Bone marrow (tissue), 2 donors: ENCODE measurements at places on chromosomes 2 and 18.

DNA sequence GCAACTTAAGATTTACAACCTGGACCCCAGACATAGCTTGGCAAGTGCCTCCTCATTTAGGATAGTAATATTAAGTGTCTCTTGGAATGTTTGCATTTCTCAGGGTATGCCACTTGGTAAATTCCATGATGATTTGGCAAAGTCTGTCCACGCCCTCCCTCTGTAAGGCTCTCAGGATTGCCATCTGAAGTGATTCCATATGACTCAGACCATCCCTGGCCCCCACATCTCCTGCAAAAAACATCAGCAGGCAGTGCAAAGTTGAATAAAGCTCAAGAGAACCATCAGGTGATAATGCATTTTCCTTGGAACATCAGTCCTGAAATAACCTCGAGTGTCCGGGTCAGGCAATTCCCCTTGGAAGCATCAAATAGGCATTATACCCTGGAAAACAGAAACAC, 27.1 kb upstream of the PIEZO2 start:
- DNase-seq, result no peak

- DNase-seq, result no peak
These were observed 1184.9 kb upstream of the ACVR2A start for GRCh38 chr2:146659976-146660375.

DNA sequence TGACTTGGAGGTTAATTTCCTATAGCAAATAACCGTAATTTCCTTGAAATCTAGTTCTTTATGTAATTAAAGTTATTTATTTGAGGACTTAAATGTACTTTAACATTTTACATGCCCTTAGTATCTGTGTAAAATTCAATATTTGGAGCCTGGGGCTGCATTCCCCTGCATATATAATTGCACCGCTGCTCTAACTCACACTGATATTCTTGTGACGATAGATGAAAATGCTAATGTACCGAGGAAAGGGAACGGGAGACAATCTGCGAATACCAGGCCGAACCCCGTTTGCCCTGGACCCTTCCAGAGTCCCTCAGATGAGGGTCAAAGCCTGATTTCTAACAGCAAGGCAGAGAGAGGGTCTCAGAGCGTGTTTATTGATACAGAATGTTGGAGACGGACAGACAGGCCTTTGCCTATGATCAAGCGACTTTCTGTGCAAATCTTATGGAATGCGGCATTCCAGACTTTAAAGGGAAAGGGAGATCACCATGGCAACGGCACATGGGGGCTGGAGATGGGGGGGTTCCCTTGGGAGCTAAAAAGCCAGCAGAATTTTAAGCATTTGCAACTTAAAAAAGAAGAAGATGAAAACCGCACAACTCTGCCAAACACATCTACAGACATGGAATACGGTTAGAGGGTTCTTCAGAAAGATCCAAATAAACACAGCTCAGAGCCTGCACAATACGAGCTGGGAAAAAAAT, 57.6 kb upstream of the TWIST2 start:
- no peak for DNase-seq

- DNase-seq, result no peak
These were observed 558.2 kb upstream of the TNP1 start for GRCh38 chr2:217418090-217418489.

DNA sequence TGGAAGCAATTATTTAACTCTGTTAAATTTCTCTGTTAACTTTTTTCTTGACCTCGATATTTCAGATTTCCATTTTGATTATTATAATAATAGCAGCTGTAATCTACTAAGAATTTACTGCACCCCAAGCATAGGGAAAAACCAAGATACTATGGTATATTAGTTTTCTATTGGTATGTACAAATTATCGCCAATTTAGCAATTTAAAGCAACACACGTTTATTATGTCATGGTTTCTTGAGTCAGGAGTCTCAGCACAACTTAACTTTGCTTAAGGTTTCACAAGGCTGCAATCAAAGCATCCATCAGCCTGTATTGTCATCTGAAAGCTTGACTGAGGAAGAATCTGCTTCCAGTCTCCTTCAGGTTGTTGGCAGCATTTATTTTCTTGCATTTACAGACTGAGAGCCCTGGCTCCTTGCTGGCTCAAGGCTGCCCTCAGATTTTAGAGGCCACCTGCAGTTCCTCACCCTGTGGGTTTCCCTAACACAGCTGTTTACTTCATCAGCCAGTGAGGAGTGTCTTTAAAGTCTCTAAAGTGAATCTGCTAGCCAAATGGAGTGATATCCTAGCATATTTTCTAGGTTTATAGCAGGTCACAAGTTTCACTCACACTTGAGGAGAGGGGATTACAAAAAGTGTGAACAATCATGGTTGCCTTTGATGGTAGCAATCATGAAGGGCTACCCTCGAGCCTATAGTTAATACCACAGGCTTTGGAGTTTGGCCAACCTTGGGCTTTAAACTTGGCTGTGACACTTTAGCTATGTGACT, 4.4 kb upstream of the VPS54 start:
- no peak for DNase-seq

DNA sequence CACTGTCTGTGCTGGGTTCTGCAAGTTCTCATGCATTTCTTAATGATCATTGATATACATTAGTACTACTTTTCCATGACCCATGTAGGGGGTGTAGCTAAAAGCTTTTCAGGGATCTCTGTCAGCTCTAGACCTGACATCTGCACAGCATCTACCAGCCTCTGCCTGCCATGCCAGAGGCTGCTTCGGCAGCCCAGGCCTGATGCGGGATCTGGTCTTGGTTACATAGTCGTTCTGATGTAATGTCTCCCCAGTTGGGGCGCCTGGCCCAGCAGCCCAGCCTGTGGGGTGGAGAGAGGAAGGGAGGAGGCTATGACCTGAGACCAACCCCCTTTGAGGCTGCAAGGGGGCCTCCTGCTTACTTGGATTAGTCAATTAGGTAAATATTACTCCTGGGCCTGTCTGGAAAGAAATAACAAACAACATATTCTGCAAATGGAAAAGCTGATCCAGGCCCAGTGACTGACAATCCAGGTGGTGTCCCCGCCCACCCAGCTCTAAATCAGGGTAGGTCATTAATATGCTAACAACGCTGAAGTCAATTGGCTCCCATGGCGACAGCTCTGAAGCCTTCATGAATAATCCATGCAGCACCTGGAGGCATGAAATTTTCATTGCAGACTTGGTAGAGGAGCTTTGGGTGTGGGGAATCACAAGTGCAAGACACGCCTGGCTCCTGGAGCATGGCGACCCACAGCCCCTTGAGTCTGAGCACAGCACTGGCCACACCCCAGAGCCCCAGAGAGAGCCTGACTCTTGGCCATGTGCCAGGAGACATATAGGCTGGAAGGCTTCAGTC, 575.3 kb downstream of the CMPK2 start:
- DNase-seq, result no peak

DNA sequence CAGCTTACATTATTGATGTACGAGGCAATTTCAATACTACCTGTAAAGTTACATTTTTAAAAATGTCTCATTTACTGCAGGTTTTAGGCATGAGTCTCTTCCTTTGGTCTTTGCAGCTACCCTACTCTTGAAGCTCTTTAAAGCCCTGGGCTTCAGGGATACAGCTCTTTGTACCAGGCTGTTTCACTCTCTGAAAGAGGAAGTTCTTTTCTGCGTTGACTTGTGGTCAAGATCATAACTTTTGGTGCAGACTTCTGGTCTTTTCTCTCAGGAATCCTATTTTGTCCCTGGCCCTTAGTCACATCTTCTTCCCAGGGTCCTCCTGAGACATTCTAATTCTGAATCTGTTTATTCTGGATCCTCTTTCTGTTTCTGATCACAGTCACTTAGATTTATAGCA, 16.6 kb upstream of the HRH4 start:
- no peak for DNase-seq

DNA sequence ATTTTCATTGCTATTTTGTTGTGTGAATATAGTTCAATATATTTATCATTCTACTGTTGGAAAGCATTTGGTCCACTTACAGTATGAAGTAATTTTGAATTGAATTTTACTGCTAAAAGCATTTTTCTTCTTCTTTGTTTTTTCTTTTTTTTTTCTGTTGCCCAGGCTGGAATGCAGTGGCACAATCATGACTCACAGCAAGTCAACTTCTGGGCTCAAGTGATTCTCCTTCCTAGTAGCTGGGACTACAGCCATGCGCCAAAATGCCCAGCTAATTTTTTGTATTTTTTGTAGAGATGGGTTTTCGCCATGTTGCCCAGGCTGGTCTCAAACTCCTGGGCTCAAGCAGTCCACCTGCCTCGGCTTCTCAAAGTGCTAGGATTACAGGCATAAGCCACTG, 2.4 kb upstream of the ETAA1 start:
- DNase-seq, result no peak

DNA sequence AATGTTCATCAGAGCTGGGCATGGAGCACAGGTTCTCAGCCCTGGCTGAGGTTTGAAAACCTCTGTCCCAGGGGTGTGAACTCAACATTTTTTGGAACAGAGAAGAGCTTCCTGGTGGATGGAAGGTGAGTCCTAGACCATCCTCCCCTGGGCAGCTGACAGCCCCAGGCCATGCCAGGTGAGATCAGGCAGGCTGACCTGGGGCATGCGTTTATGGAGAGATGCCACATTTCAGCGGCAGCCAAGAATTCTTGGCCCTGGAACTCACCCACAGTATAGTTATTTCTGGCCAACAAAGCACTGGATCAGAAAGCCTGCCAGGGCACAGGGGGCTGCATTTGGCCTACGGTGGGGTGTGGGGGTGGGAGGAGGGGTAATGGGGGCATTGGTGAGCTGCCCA, 83.8 kb downstream of the EDAR start:
- no peak for DNase-seq

DNA sequence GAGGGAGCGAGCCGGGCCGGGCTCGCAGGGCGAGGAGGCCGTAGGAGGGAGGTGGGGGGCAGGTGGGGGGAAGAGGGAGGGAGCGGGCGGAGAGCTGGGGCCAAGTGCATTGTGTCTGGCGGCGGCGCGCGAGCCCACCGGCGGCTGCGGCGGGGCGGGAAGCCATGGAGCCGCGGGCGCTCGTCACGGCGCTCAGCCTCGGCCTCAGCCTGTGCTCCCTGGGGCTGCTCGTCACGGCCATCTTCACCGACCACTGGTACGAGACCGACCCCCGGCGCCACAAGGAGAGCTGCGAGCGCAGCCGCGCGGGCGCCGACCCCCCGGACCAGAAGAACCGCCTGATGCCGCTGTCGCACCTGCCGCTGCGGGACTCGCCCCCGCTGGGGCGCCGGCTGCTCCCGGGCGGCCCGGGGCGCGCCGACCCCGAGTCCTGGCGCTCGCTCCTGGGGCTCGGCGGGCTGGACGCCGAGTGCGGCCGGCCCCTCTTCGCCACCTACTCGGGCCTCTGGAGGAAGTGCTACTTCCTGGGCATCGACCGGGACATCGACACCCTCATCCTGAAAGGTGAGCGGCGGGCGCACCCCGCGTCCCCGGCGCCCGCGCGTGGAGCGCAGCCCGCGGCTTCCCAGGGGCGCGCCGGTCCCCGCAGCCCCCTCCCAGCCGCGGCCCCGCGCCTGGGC, at the start of gene TMEM178A:
Gene TMEM178A (plus strand): TSS at position 107 of the 680 bp plus-strand sequence. CDS start 58 bp downstream, at position 165.
- DNase-seq, result no peak

- no peak for DNase-seq
These were observed 180.0 kb upstream of the CCDC150 start for GRCh38 chr2:196459539-196459938.

DNA sequence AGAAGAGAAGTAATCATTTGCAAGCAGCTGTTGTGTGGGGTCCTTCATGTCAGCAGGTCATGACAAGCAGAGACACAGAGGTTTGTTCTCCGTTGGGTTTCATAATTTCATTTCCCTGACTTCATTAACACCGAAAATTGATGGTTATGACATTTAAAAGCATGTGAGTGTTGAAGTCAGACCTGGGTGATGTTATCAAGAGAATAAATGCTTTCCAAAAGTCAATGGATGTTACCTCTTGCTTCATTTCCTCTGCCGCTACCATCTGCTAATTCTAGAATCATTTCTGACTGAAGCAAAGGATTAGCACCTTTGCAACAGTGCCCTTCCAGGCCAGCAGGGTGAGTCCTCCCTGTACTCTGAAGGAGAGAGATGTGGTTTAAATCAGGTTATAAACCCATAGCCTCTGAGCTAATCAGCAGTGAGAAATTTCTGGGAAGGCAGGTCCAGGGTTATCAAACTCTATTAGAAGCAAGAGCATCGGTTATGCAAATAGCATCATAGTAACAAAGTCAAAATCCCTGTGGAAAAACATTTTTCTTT, 446.2 kb downstream of the PIK3C3 start:
- DNase-seq, result no peak

- no peak for DNase-seq
These were observed 112.2 kb downstream of the MAP4K4 start for GRCh38 chr2:101809698-101810097.

DNA sequence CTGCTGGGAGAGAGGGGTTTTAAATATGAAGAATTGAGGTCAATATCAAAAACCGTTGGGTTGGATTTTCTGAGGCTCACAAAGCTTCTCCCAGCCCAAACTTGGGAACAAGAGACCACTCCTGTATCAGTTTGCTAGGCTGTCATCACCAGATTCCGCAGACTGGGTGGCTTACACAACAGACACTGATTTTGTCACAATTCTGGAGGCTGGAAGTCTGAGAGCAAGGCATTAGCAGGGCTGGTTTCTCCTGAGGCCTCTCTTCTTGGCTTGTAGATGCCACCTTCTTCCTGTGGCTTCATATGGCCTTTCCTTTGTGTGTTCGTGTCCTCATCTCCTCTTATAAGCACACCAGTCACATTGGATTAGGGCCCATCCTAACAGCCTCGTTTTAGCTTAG, 122.9 kb upstream of the COPS8 start:
- DNase-seq, result no peak

DNA sequence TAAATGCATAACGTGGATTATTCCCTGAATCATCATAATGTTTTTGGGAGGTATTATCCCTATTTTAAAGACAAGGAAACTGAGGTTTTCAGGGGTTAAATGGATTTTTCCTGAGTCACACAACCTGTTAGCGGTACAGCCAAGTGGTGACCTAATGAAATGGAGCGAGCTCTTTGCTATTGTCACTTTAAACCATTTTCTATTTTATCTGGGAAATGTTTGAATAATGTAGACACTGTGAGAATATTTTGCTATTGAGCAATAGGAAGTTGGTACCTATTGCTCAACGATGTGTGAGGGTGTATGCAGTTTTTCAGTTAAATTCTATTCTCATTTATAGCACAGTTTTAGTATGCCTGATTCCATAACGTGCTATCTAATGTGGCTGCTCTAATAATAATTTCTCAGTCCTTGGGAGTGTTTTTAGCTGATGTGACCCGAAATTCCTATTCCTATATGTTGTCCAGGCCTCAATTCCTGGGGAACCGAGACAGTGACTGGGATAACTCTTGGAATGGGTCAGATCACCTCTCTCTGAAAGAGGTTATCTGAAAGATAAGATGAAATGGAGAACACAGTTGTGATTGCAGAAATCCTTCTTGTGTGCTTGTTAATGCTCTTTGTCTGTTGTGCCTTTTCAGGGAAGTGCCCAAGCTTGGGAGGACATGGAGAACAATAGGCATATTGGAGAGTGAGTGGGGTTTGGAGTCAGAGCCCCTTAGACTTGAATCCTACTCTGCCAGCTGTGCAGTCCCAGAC, 38.4 kb downstream of the ABCB11 start:
- no peak for DNase-seq

DNA sequence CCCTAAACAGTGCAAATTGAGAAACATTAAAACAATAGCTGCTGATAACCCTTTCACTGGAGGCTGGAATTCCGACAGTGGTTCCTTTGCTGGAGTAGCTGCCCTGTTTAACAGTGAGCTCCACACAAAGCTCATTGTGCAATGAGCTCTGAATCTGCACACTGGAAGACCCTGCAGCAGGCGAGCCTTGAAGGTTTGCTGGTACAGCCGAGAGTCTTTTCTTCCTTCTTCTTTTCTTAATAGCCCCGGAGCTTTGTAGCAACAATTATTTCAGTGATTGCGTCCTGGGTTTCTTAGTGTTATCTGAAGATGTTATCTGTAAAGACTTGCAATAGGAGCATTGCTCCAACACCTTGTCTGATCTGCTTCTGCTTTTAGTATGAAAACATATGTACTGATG, 50.8 kb upstream of the CXCR4 start:
- no peak for DNase-seq
